ENCODE measurements at places on chromosomes 1 and 21.

- DNase-seq = peak; percentile 66
These were observed 24.8 kb upstream of the SELENON start for GRCh38 chr1:25774921-25775771.

GRCh38 chr21:25421321-25422028 lies 185.8 kb downstream of the MRPL39 start:
- DNase-seq = peak; percentile 34

DNA sequence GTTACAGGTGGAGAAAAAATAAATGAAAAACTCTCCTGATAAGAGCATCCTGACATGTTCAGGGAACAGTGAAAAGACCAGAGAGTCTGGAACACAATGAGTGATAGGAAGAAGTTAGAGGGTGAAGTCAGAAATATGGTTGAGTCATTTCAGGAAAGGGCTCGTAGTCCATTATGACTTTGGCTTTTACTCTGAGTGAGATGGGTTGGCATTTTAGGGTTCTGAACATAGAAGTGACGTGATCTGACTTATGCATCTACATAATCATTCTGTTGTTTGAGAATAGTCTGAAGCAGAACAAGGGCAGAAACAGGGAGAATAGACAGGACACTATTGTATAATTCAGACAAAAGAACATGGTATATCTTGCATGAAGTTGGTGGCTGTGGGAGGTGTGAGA lies 5.8 kb downstream of the HMCN1 start:
- no peak for DNase-seq

GRCh38 chr1:194289569-194290266 lies 1103.3 kb upstream of the B3GALT2 start:
- DNase-seq = no peak

DNA sequence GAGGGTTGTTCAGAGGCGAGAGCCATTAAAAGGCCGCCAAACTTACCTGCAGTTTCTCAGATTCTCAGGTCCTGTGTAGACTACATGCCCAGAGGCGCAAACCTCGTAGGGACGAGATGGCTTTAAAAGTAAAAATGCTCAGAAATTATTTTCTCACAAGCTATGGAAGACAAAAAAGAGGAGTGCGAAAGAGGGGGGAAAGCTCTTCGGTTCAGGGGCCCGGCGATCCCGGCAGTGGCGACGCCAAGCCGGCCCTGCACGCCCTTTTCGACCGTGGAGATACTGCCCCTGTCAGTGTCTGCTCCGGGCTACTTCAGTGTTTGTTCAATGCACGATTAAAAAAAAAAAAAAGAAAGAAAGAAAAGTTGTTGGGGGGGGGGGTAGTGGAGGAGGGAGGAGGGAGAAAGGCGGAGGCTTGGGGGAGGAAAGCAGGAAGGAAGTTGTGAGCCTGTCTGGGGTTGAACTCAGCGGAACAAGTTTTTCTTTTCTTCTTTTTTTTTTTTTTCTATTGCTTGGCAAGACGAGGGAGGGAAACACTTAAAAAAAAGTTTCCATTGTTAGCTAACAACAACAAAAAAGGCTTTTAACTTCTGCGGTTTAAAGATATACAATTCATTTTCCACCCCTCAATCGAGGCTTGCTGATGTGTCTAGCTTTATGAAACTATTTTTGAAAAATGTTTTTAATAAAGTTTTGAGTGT lies at the start of gene ITPKB:
Gene ITPKB, minus strand, starts transcription at position 288 of the 701 bp plus-strand sequence. CDS start 1,824 bp downstream, outside the sequence.
- peak; percentile 52 for DNase-seq

GRCh38 chr1:25945761-25946160 lies 39.5 kb upstream of the STMN1 start:
- peak; percentile 86 for DNase-seq

GRCh38 chr21:39387461-39388037 lies 38.7 kb upstream of the HMGN1 start:
- peak; percentile 87 for DNase-seq

DNA sequence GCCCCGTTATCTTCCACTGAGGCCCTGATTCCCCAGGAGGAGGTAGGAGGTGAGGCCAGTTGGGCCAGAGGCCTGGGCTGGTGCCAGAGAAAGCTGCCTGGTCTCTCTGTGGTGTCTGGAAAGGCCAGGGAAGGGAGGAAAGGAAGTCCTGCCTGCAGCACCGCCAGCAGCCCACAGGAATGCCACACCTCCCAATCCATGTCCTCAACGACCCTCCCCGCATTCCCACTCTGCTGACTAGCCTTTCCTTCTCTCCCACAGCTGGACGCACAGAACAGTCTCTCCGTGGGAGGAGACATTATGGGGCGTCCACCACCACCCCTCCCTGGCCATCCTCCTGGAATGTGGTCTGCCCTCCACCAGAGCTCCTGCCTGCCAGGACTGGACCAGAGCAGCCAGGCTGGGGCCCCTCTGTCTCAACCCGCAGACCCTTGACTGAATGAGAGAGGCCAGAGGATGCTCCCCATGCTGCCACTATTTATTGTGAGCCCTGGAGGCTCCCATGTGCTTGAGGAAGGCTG lies 18.0 kb downstream of the CSF1 start:
- DNase-seq = no peak

DNA sequence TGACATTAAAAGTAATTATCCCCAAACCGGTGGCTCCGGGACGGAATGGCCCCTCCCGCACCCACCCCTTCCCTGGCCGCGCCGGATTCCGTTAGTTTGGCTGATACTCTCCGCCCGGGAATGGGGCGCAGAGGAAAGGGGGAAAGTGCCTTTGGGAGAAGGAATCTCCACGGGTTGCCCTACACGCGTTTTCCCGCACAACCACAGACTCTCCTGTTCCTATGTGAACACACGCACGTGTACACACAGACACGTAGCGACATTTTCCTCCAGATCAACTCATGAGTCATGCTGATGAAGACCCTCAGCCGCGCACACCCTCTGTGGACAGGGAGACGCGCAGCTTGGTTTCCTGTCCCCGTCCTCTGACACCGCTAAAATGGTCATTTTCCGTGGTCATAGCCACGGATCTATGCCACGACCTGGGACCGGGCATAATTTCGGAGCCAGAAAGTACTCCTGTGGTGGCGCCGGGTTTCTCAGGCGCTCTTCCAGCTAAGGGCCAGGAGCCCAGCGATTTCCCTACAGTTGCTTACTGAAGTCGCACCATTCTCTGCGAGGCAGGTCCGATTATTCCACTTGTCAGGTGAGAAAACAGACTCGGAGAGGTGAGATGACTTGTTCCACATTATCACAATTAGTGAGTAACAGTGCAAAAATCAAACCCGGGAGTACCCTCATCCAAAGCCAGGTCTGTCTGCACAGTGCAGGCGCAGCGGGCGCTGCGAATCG lies 4.0 kb upstream of the DMRTA2 start:
- no peak for DNase-seq

DNA sequence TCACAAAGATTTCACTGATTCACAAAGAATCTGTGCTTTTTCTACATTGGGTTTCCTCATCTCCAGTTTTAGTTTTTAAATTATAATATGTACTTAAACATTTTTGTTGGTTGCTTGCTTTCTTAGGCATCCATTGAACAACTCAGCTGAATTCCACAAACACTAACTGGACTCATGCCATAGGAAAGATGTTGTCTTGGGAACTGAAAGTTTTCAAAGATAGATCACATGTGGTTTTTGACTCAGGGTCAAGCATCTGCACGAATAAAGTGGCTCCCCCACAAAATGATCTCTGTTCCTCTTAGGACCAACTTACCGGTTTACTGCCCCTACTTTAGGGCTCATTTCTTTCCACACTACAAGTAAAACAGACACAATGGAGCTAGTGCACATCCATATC lies 3.1 kb upstream of the KRTAP21-1 start:
- no peak for DNase-seq

- DNase-seq = no peak
These were observed 74.8 kb downstream of the FNBP1L start for GRCh38 chr1:93522721-93523120.

GRCh38 chr21:42080788-42081083 lies 9.6 kb downstream of the UMODL1 start:
- DNase-seq = no peak

DNA sequence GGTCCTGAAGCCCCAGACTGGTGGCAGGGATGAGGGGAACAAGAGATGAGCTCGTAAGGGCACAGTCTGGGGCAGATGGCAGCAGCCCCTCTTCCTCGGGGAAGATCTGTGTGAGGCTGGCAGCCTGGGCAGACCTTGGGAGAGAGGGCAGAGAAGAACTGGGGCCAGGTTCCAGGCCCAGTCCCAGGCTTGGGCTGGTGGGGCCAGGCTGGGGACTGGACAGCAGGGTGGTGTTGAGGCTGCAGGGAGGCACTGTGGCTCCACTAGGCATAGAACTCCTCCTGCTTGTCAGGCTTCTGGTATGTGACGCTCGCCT lies 35.7 kb downstream of the SDC3 start:
- DNase-seq = no peak

DNA sequence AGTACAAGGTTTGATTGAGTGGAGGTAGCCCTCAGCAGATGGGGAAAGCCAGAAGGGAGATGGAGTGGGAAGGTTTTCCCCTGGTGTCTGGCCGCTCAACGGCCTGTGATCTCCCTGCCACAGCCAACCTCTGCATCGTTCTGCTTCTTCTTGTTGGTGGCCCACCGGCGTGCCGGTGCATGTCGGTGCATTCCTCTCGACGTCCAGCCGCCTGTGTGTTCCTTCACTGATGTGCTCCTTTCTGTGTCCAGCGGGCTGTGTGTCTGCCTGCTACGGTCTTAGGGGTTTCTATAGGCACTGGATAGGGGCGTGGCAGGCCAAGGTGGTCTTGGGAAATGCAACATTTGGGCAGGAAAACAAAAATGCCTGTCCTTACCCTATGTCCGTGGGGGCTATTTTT lies 101.0 kb downstream of the XPR1 start:
- no peak for DNase-seq

DNA sequence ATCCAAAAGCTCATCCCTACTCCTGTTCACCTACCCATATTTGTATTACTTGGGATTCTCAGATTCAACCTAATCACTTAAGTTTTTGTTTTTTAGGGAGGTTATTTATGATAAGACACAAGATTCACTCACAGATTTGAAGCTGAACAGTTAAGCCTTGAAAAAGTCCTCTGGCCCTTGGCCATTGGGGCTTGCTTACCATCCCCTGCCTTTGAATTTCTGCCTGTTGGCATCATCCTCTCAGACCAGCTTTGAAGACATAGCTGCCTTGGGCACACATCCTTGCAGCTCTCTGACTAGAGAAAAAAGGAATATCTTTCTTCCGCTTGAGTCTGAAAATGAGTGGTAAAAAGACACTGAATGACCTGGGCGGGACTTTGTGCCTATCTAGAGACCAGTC lies 41.8 kb upstream of the RALGPS2 start:
- DNase-seq = no peak

DNA sequence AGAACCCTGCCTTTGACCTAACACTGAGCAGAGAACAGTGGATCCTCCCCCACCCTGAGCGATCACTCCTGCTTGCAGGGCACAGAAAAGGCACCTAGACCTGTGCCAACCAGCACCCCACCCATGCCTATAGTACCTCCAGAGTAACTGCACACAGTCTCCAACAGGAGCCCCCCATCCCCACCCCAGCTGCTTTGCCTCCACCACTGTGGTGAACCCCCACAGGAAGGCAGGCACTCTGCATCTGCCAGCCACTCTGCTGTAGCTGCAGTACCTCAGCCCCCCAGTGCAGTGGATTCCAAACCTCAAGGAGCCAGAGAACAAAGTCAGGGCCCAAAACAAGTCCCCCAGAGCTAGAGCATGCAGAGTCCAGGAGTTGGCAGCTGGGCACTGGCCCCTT lies 10.7 kb downstream of the SPATC1L start:
- DNase-seq = no peak

GRCh38 chr1:228861832-228862180 lies 126.5 kb downstream of the RHOU start:
- no peak for DNase-seq

GRCh38 chr1:184971522-184972265 lies 2.6 kb downstream of the NIBAN1 start:
- DNase-seq = no peak

DNA sequence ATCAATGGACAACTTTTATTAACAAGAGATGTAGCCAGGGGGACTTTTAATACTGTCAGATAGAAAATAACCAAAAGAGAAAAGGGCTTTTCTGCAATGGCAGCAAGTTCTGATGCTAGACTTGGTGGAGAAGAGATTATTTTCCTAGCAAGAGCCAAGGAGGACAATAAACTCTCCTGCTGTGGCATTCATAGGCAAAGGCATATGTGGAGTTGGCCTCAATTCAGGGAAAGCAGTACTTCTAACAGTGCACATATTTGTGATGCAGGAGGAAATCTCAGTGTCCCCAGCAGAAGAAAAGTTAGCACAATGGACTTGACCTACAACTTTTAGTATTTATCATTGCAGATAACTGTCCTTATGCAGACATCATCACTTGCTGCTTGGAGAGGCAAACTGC lies 75.1 kb upstream of the GRIK1 start:
- no peak for DNase-seq

DNA sequence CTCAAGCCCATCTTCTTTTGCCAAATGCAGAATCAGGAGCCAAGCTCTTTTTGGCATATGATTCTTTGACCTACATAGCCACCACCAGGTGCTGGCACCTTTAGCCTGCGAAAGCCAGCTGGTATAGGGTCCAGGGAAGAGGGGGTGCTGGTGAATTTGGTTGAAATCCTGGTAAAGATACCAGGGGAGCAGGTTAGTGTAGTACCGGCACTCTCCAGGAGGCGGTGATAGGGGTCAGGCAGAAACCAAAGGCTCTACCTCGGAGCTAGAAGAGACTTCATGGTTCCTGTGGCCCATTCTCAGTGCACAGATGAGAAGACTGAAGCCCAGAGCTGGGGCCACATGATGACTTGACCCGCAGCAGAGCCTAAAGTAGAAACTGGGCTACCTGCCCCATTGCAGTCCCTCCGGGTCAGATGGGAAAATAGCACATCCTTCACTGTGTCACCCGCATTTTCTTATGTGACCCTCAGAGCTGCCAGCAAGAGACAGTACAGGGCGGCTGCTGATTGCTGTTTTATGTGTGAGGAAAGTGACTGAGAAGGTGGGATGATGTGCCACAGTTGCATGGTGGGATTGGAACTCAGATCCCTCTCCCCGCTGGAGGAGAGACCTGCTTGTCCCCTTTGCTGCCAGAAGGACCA lies 36.0 kb upstream of the IL19 start:
- peak; percentile 23 for DNase-seq

DNA sequence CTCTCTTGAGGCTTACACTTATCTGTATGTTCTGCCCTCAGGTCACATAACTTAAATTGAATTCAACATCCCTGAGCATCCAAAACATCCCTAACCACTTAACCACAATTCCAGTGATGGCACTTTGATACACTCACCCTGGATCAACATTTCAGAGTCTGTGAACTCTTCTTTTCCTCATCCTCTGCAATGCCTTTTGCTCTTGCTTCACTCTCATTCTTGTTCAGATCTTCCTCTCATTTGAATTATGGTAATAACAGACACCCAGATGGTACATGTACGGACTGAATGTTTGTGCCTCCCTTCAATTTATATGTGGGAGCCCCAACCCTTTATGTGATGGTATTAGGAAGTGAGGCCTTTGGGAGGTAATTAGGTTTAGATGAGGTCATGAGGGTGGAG lies 33.4 kb downstream of the PTGER3 start:
- no peak for DNase-seq

GRCh38 chr1:229087339-229087738 lies 183.6 kb upstream of the RAB4A start:
- no peak for DNase-seq

Measured in NCI-H146 (cell line).